ENCODE measurements at places on chromosomes 13 and 19. TPM values are rescaled to one million over a fixed set of nuclear protein-coding genes. Genes with fewer than 3 reads are reported as not detected.

The ZNF700 gene
- 29.1 TPM for polyA plus RNA-seq

The C13orf42 gene
- 0.13 TPM for polyA plus RNA-seq

The CEACAM20 gene
- polyA plus RNA-seq = not detected

The LRRC63 gene
- 0.24 TPM for polyA plus RNA-seq

The RYR1 gene
- 4.2 TPM for polyA plus RNA-seq

The ODAD3 gene
- 2.3 TPM for polyA plus RNA-seq

The OVOL3 gene
- polyA plus RNA-seq = 0.21 TPM

The TECR gene
- polyA plus RNA-seq = 154 TPM

The ZBTB32 gene
- 0.17 TPM for polyA plus RNA-seq

The CYSLTR2 gene
- polyA plus RNA-seq = 0.59 TPM

The ZSWIM9 gene
- polyA plus RNA-seq = 8.9 TPM

The FOSB gene
- 4.0 TPM for polyA plus RNA-seq

The ANKRD10 gene
- 388 TPM for polyA plus RNA-seq

The FREM2 gene
- polyA plus RNA-seq = 38.7 TPM

The GIPC3 gene
- 2.3 TPM for polyA plus RNA-seq

The ATP4A gene
- not detected for polyA plus RNA-seq

The TNFSF9 gene
- polyA plus RNA-seq = 0.51 TPM

The SIGLEC5 gene
- polyA plus RNA-seq = not detected

The DIRAS1 gene
- polyA plus RNA-seq = 3.4 TPM

The CYP4F2 gene
- 0.27 TPM for polyA plus RNA-seq
